ENCODE measurements at places on chromosomes 2 and 18.

DNA sequence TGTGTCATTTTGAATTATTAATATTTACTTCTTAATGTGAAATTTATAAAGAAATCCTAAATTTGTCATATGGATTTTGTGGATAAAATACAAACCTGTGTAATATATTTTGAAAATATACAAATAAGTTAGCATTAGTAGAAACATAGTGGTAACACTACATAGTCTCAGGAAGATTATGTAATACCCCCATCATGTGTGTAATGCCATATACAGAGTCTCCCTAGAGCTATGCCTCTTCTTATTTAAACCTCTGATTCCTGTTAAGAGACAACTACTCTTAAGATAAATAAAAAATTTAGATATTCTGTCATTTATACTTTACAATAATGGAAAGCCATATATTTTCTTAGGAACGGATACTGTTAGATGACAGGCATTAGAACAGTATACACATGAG, 2012.0 kb upstream of the LRRTM1 start:
- DNase-seq: no peak

DNA sequence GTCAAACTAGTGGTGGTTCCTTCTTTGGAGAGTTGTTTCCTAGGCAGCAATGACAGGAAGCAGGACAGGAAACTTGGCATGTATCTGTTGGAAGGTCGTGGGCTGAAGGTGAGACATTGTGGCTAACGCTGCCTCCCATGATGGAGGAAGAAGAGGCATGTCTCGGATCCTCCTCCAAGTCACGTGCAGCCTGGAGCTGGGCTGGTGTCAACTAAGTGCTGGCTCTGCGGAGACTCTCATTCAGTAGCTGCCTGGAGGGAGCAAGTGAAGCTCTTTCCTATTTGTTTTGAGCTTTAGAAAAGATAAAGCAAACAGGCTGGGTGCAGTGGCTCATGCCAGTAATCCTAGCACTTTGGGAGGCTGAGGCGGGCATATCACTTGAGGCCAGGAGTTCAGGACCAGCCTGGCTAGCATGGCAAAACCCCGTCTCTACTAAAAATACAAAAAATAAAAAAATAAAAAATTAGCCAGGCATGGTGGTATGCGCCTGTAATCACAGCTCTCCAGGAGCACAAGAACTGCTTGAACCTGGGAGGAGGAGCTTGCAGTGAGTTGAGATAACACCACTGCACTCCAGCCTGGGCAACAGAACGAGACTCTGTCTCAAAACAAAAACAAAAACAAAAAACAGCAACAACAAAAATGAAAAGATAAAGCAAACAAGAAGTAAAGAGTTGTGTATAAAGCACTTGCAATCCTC, 28.2 kb upstream of the INO80C start:
- DNase-seq: no peak

- no peak for DNase-seq
Observed at GRCh38 chr18:69840001-69840400, 107.7 kb downstream of the CD226 start.

DNA sequence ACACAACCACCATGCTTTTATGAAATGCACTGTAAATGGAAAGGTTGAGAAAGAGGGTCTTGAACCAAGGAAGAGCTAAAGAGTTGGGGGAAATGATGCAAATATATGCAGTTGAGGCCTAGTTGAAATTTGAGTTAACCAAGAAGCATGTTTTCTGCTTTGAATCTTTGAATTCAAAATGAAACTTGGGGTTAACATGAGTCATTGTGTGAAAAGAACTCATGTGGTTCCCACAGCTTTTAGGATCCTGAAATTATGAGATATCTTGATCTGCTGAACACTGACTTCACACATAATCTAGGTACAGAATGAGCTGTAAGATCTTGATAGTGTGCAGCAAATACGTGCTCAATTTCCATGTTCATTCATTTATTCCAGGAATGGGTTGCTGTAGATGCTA, 422.9 kb upstream of the TRIB2 start:
- no peak for DNase-seq

GRCh38 chr2:136117391-136117841, 533 bp downstream of the CXCR4 start:
- peak; percentile 20 for DNase-seq

DNA sequence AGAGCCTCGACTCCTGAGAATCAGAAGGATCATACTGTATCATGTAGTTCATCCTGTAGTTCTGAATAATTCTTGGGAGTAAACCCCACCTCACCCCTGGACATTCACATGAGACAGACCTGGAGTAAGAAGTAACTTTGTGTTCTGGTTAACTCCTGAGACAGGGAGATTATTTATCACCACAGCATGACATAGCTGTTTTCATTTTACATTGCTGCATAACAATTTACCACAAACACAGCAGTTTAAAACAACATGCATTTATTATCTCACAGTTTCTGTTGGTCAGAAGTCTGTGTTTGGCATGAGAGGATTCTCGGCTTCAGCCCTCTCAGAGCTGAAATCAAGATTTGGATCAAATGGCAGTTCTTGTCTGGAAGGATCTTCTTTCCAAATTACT, 855.8 kb upstream of the FANCL start:
- DNase-seq: no peak

DNA sequence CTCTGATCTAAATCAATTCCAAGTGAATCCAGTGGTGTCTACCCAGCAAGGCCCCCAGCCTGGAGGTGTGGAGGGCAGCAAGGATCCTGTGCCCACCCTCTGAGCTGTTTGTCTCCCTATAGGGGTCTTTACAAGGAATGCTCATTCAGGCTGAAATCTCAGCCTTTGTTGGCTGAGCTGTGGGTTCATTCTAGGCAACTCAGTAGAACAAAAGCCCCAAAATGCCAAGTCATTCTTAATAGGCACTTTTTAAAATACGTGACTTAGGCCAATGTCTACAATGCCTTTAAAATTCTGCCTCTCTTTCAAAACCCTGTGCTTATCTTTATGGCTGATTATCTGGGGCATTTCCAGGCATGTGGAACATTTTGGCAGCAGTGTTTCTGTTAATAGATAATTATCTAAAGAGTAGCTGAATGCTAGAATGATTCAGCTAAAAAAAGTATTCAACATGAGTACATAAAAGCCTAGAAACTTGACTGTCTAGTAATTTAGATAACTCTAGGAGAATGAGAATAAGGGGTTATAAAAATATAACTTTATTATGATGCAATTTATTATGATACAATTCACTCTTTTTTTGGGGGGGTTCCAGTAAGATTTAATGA, 7.4 kb downstream of the UGT1A6 start:
- peak; percentile 17 for DNase-seq

DNA sequence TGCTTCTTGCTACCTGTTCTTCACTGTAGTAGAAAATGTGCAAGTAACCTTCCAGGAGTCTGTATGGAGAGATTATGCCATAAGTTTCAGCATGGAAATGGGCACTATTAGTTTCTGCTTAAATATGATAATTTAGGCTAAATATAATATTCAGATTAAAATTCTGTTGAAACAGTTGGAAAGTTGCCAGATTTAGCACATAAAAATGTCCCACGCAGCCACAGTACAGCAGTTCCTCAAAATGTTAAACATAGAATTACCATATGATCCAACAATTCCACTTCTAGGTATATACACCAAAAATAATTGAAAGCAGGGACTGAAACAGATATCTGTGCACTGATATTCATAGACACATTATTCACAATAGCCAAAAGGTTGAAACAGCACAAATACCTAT, 121.2 kb downstream of the NRP2 start:
- DNase-seq: no peak

DNA sequence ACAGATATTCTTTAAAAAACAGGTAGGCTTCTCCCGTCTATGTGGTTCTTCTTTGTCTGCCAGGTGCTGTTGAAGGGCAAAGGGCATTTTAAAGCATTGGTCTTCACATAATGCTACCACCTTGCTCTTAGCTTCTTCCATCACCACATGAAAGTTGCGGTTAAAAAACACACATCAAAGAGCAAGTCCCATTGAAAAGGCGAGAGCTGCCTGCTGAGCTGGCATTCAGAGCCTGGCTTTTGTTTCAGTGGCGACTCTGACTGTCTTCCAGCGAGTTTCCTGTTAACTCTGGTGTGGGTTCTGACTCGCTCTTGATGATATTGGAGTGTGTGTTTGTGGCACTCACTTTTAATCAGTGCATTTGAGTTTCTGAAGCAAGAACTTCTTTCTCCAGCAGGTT, 624.9 kb upstream of the FANCL start:
- no peak for DNase-seq

GRCh38 chr2:133344849-133345248, 223.4 kb downstream of the NCKAP5 start:
- no peak for DNase-seq

DNA sequence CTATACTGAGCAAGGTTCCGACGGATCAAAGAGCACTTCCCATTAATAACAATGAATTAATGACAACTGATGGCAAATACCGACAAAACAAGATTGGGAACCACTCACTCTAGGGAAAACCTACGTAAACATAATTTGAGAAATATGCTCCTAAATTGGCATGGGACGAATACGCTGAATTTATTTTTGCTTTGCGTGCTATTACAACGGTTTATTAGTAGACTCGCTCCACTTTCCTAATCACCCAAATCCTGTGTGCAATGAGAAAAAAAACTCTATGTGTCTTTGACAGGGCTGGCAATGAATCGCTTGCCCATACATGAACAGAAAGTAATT, 536 bp upstream of the SLC25A12 start:
- DNase-seq: no peak

DNA sequence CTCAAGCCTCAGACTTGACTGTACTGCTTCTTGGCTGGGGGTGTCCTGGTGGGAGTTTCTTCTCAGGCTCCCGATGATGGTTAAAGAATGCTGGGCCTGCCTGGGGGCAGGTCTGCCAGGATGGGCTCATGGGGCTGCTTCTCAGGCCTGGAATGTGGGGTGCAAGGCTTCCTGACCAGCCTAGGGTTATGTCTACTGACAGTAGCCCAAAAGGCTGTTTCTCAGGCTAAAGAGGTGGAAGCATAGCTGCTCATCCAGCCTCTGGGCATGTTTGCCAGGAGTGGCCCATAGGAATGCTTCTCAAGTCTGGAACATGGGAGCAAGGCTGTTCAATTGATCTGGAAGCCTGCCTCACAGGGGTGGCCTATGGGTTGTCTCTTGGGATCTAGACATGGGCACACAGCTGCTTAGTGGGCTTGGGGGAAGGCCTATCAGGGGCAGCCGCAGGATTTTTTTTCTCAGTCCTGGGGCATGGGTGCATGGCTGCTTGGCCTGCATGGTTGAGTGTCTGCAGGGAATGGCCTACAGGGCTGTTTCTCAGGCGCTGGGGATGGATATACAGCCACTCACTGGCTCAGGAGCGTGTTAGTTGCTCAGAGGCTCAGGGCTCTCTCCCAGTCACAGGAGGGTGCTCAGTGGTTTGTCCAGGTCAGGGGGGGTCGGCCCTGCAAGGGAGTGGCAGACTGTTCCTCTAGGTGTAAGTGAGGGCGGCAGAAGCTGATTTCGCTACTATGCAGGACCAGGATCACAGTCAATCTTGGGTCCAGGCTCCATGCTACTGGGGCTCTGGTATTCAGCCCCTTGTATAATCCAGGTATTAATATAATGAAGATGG, 617.3 kb upstream of the REG3G start:
- DNase-seq: no peak

DNA sequence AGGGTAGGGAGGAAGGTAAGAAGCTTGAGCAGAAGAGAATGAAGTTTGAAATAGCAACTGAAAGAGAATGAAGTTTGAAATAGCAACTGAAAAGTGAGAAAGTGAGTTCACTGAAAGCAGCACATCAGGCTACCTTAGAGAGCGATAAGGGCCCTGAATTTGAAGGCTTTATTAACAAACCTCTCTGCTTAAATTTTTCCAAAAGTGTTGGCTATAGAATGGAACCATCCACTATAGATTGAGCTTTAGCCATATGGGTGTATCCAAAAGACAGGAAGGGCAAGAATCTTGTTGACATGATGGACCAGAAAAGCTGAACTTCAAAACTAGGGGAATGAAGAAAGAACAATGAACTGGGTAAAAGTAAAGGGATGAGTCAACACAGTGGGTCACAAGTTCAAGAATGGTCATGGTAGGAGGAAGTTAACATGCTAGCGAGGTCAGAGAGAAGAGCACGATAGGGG, 122.5 kb downstream of the ASXL3 start:
- DNase-seq: no peak

DNA sequence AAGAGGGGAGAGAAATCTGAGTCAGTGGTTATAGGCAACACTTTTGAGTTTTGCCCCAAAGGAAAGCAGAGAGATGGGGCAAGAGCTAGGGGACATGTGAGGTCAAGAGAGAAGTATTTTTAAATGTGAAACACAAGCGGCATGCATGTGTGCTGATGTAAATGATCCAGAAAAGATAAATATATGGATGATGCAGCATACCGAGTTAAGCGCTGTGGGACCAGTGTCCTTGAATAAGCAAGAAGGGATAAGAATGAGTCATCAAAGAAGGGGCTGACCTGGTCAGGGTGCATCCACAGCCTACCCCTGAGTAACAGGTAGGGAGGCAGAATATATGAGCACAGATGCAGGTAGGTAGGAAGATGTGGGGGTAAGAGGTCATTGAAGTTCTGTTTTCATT, 180.9 kb downstream of the TRABD2A start:
- no peak for DNase-seq

GRCh38 chr2:64137567-64137966, 6.7 kb downstream of the PELI1 start:
- no peak for DNase-seq

DNA sequence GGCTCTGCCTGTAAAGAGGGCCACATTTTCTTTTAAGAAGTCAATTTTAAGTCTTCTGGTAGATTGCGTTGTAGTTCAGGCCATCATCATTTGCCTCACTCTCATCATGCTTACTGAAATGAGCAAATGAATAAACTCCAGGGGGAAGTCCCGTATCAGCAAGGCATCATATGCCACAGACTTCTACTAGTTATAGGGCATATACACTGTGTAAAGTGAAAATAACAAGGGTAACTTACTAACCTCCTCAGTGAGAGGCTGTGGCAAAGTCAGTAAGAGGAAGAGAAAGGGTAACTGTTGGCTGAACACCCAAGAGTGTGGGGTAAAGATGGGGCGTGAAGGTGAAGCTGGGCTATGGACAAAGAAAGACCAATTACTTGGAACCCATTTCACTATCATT, 456.2 kb downstream of the SPAG16 start:
- DNase-seq: no peak

- peak; percentile 60 for DNase-seq
Observed at GRCh38 chr18:23281626-23282436, 146.5 kb downstream of the CABLES1 start.

DNA sequence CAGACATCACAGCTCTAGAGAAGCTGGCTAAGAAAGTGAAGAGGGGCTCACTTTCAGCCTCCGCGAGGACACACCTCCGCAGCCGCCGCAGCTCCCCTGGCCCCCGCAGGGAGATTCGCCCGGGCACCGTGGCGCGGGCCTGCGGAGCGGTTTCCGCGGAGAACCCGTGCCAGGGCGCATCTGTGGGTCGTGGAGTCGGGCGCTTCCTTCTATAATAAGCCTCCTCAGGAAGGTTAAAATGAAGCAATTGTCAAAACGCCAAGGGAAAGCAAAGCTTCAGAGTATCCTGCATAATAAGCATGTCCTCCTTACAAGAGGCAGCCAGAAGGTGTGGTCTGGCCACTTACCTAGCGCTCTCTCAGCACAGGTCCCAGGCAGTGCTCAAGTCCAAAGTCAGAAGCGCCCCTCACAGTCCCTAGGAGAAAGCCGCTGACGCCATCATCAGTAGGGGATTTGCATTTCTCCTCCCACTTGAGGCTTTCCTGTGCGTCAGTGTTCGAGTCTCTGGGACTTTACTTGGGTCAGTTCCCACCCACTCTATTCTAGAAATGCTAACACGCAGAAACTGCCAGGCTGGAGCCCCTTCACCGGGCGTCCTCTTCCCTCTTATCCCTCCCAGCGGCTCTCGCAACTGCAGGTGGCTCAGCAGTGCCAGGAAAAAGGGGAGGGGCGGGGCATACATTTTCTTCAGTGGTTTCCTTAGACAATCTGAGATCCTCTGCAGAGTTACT, at the start of gene STAT4:
Gene STAT4, minus strand, starts transcription at position 395 of the 731 bp plus-strand sequence. CDS start 2,791 bp downstream, outside the sequence.
- DNase-seq: no peak

GRCh38 chr2:32360416-32360815, 3.6 kb downstream of the BIRC6 start:
- peak; percentile 72 for DNase-seq
